ENCODE measurements at places on chromosomes 7 and 10.

DNA sequence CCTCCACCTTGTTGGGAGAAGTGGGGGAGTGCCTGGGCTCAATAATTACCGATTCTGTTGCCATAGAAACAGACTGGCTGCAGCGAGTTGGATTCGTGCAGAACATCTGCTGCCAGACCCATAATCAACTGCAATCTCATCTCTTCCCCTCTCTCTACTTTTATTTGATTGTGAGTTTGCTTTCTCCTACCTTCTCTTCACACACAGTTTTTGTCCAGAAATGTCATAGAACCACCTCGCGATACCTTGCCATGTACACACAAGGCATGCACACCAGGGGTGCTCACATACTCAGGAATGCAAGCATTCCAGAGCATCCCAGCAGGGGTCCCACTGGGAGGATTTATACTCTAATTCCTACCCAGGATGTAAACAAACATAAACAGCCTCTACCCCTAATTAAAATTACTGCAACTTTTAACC is 262.2 kb upstream of the AOAH start:
- DNase-seq = no peak

DNA sequence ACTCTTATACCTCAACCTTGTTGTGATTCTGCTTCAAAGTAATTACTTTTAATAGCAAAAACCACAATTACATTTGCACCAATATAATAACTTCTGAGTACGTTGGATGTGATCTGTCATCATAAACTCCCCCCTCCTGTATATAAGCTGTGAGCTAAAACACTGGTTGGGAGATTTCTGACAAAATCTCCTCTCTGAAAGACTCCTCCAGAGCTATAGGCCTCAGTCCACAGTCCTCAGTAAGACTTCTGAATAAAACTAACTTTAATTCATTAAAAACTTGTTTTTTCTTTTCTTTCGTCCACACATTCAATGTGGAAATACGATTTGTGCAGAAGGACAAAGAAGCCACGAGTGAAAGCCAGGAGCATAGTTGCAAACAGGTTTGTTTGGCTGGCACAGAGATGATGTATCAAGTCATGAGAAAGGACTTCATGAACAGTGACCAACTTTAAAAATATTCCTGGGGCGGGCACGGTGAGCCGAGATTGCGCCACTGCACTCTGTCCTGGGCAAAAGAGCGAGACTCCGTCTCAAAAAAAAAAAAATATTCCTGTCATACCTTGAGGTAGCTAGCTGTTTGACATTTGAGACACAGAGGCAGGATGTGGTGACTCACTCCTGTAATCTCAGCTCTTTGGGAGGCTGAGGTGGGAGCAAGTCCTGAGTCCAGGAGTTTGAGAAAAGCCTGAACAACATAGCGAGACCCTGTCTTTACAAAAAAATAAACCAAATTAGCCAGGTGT is 91.1 kb upstream of the ARHGAP21 start:
- DNase-seq = no peak

DNA sequence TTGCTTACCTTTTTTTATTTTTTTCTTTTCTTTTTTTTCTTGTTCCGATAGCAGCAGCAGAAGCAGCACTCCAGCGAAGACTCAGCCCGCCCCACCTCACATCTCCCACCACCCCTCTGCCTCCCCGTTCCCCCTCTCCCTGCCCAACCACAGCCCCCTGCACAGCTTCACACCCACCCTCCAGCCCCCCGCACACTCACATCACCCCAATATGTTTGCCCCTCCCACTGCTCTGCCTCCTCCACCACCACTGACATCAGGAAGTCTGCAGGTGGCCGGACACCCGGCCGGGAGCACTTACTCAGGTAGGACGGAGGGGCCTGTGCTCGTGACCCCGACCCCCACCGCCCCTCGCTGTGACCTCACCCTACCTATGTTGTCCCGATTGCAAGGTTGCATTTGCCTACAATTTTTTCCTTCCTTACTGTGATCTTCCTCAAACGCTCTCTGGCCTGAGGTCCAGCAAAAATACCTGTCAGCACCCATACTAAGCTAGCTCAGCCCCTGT is 367.2 kb upstream of the GALNT17 start:
- DNase-seq = no peak

DNA sequence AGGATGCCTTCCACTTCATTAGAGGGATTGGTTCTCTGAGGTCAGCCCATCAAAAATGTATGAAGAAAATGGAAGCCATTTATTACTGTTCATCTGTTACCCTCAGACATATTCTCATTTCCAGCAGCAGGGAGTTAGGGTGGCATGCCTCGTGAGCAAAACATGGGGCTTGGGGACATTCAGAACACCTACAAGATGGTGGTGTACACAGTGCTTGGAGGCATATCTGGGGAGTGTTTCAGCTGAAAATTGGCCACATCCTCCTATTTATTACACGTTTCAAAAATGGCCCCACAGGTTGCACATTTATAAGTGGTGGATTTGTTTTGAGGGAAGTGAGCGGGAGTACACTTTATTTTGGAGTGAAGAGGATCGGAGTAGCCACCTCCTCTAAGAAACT is 93.4 kb downstream of the SPAG6 start:
- DNase-seq = no peak

DNA sequence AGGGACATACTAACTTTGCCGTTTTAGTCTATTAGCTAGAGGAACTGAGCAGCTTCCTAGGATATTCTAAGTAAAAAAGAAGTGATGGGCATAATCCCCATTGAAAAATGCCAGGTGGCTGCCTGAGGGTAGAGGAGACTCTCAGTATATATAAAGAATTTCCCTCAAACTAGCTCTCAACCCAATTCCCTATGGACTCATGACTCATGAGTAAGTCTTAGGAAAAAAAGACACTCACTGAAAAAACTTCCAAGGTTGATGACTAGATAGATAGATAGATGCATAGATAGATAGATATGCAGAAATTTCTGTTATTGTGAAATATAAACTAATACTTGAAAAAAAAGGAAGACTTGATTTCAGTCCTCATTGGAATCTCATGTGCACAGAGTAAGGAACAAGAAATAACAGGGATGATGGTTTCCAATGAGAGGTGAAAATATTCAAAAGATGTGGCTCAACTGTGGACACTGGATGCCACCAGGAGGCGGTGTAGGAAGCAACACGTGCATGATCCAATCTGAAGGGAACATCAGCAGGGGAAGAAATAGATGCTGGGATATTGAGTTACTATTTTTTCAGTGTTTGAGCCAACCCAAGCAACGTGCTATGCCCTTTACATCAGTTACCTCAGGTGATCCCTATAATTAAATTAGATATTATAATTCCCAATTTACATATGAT is 711.0 kb upstream of the LRRTM3 start:
- DNase-seq = no peak

DNA sequence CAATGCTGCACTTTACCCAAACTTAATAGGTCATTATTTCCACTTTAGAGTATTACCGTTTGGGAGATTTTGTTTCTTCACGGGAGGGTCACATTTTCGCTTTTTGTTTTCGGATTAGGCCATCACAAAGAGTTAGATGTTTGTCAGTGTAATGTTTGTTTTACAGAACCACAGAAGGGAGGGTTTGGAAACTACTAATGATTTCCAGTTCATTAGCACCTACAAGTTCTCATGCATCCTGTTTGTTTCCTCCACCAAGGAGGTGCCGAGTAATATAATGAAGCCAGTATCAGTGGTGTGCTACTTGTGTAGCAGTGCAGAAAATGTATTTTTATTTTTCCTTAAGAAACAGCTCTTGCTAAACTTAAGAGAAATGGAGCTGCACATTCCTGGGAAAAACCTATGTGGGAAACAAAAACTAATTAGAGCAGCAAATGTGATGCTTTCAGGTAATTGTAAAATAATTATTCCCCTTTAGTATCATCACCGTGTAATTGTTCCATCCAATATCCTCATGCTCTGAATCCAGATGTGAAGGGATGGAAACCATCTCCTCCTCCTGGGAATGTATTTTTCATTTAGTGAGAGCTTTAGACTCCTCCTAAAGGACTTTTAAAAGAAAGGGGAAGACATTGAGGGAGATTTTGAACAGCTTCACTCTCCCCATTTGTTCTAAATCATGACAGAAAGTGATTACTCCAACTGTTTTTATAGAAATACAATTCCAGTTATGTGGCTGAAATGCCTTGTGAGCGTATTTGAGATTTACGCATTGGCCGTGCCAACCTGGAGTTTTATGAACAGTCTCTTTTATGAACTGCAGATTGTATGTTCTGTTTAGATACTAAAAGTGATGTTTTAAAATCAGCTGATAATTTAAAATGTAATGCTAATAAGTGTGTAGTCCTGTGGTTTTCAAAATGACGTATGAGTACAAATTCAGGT is 5.6 kb downstream of the CELF2 start:
- DNase-seq = no peak

- DNase-seq = no peak
Observed at GRCh38 chr10:121617176-121617575, 18.9 kb upstream of the FGFR2 start.

DNA sequence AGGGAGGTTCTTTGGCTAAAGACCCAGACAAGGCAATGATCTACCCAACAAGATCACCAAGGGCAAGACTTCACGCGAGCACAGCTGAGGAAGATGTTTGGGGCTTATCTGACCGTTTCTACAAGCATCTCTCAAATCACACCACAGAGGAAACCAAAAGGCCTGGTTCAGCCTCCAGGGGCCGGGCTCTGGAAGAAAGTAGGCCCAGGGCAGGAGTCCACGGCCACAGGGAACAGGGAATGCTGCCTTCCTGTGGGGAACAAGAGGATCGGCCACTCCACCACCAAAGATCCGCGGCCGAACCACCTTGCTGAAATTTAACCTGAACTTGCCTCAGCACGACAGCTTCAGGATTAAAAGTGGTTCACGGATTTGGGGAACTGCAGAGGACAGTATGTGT is 332.5 kb downstream of the PTPRN2 start:
- DNase-seq = no peak

DNA sequence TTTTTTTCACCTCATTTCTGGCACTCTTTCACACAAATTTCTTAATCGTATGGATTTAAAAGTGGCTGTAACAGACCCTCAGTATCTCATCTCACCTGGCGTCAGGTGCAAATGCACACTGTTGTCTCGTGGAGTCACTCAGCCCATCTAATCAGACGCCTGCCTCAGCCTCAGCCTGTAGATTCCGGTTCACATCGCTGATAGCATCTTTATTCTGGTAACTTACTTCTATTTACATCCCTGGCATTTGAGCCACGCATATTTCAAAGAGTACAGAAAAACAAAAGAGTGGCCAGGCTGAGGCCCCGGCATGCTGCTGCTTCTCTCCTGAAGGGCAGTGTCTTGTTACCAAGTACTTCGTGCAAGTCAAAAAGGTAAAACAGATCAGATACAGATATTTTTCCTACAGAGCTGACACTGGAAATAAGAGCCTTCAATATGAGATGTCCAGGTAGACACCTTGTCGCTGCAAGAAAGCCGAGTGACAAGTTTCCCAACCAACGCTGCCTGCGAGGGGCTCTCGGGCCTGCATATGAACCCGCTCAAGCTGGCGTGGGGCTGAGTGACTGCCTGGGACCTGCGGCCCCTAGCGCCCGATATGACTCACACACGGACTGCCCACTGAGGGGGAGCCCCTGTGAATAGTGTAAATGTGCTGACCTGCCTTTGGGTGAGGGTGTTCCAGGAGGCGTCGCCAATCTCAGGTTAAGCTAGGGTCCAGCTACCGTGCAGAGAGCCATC is 4.3 kb downstream of the VIPR2 start:
- DNase-seq = no peak

DNA sequence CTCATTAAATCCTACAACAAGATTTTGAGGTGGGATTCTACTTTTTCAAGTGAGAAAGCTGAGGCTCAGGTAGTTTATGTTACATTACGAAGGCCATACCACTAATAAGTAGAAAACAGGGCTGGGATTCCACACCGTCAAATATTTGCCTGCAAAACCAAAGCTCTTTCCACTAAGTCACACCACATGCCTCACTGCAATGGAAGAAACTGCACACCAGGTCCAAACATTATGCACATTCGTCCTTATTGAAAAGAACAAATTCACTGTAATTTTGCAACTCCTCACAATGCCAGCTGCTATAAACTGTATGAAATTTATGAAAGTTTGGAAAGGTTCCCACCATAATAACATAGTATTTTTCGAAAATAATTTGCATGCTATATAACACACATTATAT is 66.5 kb downstream of the DGKB start:
- no peak for DNase-seq

DNA sequence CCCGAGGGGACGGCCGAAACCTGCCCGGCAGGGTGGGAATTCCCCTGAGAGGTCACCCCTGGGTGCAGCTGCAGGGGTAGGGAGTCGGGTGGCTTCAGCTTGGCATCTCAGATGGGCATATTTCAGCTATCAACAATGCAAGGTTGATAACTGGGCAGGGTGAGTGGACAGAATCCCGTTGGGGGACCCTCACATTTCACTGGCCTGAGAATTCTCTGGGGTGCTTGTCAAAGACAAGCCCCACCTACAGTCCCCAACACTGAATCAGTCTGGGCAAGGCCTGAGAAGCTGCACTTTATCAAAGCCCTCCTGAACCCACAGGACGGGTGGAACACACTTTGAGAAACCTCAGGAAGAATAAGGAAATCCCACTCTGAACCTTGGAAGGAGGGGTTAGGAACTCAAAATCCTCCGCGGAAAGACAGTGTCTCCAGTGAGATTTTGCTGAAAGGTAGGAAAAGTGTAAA is 3.1 kb downstream of the RGS10 start:
- DNase-seq = no peak

DNA sequence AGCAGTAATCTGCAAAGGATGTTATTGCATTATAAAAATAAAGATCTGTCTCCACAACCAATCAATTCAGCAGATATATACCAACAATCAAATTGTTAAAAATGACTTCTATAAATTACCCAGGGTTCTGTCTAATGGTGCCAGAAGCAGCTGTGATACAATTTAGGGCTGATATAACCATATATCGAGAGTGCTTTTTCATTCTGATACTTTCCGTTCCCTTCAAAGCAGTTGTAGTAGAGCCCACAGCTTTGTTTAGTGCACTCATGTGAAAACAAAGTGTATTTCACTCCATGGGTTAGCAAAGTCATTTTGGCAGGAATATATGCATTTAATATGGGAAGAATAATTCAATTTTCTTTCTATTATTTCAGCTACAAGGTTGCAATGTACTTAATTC is 83.1 kb upstream of the CHCHD3 start:
- no peak for DNase-seq

- no peak for DNase-seq
Observed at GRCh38 chr7:106278695-106279094, 6.1 kb downstream of the NAMPT start.

DNA sequence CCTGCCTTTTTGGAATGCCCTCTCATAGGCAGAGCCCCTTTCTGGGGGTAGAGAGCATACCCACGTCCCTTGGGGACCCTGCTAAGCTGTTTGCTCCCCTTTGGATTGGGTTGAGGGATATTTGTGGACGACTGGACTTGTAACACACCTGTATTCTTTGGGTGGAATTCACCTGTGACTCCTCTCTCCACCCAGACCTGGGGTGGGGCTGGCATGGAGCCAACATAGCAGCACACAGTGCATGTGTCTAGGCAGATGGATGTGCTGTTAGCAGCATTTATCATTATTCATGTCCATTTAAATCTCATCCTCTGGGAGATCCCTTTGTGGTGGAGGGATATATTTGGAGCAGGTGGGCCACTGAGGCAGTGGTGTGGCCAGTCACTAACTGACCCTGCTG is 51.0 kb downstream of the CDH23 start:
- no peak for DNase-seq
